ENCODE measurements at places on chromosomes 12 and 14.

DNA sequence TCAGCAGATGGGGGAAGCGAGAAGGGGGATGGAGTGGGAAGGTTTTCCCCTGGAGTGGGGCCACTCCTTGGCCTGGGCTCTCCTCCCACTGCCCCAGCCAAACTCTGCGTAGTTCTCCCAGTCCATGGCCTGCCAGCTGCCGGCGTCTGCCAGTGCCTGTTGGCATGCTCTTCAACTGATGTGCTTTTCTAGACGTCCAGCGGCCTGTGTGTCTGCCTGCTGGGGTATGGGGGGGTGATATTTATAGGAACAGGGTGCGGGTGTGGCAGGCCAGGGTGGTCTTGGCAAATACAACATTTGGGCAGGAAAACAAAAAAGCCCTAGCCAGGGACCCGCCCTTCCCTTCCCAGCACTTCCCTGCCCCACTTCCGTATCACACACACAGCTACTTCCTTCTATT is 786.3 kb upstream of the NOVA1 start:
- DNase-seq, result peak; percentile 53

DNA sequence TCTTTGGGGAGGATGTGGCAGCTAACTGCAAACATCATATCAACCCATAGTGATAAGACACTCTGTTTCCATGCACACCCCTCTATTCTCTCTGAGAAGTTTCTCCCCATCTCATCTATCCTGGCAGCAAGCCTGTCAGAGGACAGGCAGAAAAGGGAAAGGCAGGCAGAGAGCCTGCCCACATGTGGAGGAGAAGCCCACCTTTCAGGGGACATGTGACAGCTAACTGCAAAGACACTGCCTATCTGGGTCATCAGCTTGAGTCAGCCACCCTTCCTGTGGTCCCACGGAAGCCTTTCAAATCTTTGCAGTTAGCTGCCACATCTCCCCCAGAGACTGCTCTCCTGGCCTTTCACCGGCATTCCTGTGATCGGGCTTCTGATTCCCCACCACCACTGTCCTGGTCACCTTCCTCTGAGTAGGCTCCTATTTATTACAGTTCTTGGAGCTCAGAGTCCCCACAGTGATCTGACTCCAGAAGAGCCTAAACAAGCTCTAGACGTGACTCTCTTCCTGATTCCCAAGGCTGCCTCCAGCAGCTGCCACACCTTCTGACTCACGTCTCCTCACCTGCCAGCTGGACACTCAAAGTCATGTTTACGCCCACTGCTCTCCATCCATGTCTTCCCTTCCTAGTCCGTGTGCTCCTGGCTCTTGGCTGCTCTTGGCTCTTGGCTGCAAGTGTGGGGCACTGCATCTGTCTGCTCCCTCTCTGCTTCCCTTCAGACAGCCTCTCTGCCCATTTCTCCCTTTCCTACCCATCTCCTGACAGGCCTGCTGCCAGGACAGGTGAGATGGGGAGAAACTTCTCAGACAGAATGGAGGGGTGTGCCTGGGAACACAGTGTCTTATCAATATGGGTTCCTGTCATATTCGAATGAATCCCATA is 7.5 kb upstream of the KRT1 start:
- DNase-seq, result no peak

- DNase-seq, result no peak
These were observed 2.2 kb downstream of the PAWR start for GRCh38 chr12:79688376-79689060.

GRCh38 chr14:75350505-75351060 is 72.0 kb downstream of the FOS start:
- no peak for DNase-seq

GRCh38 chr14:69468949-69469348 is 15.6 kb upstream of the PLEKHD1 start:
- no peak for DNase-seq

DNA sequence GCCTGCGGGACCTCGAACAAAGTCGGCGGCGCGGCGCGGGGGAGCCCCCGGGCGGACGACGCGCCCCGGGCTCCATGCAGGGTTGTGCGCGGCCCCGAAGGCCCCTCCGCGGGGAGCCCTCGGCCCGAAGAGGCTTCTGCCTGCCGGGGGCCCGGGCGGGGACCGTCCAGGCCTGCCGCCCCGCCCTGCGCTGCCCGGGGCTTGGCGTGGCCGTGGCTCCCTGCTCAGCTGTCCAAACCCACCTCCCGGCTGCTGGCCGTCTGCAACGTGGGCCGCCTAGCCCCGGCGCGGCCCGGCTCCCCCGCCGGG is 670 bp downstream of the DYRK2 start:
- no peak for DNase-seq

- no peak for DNase-seq
These were observed 20.8 kb downstream of the STX2 start for GRCh38 chr12:130818272-130818634.

GRCh38 chr12:69821456-69822159 is 3.4 kb upstream of the MYRFL start:
- peak; percentile 46 for DNase-seq

- DNase-seq, result no peak
These were observed 149.4 kb downstream of the ADGRD1 start for GRCh38 chr12:131102991-131103668.

DNA sequence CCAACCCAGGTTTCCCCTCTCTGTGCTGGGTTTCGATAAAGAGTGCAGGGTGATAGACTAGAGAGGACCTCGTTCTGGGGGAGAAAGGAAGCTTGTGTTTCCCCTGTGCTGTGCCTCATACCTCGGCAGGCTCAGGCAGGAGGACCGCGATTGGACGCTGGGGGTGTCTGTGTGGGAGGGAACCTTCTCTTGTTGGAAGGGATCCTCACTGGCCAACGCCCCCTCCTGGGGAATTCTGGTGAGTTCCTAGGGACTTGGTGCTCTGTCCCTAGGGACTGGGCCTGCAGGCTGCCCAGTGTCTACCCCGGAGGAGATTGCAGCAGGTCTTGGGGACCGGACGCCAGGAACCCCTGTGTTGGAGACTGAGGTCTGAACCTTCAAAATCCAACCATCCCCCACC is 157.4 kb upstream of the PRMT8 start:
- no peak for DNase-seq

DNA sequence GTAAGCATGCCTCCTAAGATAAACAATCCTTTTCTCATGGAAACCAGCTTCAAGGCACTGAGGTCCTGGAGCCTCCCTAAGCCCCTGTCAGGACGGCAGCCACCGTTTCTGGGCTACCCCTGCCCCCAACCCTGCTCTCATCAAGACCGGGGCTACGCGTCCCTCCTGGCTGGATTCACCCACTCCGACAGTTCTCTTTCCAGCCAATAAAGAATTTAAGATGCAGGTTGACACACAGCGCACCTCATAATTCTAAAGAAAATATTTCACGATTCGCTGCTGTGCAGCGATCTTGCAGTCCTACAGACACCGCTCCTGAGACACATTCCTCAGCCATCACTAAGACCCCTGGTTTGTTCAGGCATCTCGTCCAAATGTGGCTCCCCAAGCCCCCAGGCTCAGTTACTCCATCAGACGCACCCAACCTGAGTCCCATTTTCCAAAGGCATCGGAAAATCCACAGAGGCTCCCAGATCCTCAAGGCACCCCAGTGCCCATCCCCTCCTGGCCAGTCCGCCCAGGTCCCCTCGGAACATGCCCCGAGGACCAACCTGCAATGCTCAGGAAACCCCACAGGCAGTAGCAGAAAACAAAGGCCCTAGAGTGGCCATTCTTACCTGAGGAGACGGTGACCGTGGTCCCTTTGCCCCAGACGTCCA is 336.3 kb downstream of the TMEM121 start:
- no peak for DNase-seq

GRCh38 chr12:13282861-13283260 is 86.3 kb downstream of the EMP1 start:
- no peak for DNase-seq

- DNase-seq, result no peak
These were observed 1030.4 kb downstream of the TMEM121 start for GRCh38 chr14:106556665-106557289.

DNA sequence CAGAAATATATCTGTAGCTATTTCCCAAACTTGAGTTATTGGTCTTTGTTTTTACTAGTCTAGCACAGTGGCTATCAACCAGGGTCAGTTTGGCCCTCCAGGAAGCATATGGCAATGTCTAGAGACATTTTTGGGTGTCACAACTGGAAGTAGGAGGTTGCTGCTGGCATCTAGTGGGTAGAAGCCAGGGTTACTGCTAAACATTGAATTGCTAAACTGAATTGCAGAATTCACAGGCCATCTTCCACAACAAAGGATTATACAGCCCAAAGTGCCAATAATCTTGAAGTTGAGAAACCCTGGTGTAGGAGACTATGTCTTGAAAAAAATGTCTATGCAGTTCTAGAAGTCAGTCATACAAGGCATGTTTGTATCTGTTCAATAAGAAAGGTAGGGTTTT is 27.7 kb downstream of the ARHGAP5 start:
- DNase-seq, result no peak

GRCh38 chr12:13044002-13044905 is at the start of gene FAM234B:
Gene FAM234B (plus strand): TSS chr12:13044381. CDS start chr12:13044404, 23 bp downstream.
- peak; percentile 80 for DNase-seq

GRCh38 chr12:109892748-109893147 is 7.3 kb upstream of the TCHP start:
- DNase-seq, result no peak

All from NCI-H446 (cell line).